ENCODE measurements at places on chromosomes 3 and 15. TPM values are rescaled to one million over a fixed set of nuclear protein-coding genes. Genes with fewer than 3 reads are reported as not detected.

DNA sequence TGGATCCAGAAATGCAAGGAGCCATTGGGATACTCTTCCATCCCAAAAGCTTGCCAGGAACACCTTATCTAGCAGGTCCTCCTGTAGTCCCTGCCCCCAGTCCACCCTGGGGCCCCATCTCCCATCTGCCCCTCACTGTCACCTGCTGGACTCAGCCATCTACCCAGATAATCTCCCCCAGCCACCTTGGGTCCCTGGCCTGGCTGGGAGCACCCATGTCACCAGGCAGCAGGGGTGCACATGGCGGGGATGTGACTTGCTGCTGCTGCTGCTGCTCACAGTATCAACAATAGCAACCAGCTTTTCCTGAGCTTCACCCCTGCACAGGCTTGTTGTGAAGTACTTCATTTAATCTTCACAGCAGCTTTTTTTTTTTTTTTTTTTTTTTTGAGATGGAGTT, 12.6 kb downstream of the PTH1R start:
- DNase-seq: no peak
- no peaks in the 10 kb centered on the region for H3K4me1 ChIP-seq
- H3K27ac ChIP-seq: no peak overlapping the region
- H3K27me3 ChIP-seq: no peaks in the 10 kb centered on the region
- H3K36me3 ChIP-seq: no peaks in the 10 kb centered on the region
- no peak overlapping the region for H3K4me3 ChIP-seq

- no peak overlapping the region for H3K4me3 ChIP-seq
- H3K27ac ChIP-seq: no peak overlapping the region
- H3K36me3 ChIP-seq: no peaks in the 10 kb centered on the region
- no peak for DNase-seq
- H3K27me3 ChIP-seq: no peaks in the 10 kb centered on the region
These were observed 595.5 kb downstream of the GRM7 start for GRCh38 chr3:7456386-7456785.

- no peak overlapping the region for H3K4me3 ChIP-seq
- H3K4me1 ChIP-seq: peaks cover 53% of the 10 kb centered on the region
These were observed 10.1 kb downstream of the CSRNP1 start for GRCh38 chr3:39143051-39143885.

PARP9 gene
- 8.1 TPM for total RNA-seq

GOLGA6B gene
- total RNA-seq: not detected

UBA7 gene
- 56.1 TPM for total RNA-seq

DNA sequence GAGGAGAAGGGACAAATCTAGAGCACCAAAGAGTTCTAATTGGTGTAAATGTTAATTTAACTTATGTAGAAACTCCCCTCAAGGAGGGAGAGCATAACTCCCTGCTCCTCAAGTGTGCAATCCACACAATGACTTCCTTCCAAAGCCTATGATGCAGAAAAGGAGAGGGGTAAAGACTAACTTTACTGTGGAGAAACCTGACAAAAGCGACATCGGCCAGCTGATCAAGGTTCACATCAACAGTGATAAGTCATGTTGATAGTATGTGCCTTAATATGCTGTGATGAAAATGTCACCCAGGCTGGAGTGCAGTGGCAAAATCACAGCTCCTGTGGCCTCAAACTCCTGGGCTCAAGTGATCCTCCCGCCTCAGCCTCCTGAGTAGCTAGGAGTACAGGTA, 76.5 kb downstream of the TFDP2 start:
- H3K27ac ChIP-seq: no peak overlapping the region
- H3K27me3 ChIP-seq: no peaks in the 10 kb centered on the region
- no peak for DNase-seq
- no peak overlapping the region for H3K4me3 ChIP-seq
- H3K36me3 ChIP-seq: peaks cover 5% of the 10 kb centered on the region

GRCh38 chr3:181292984-181293383, 303.4 kb upstream of the DNAJC19 start:
- no peak overlapping the region for H3K27ac ChIP-seq
- no peaks in the 10 kb centered on the region for H3K27me3 ChIP-seq
- no peak overlapping the region for H3K4me3 ChIP-seq
- H3K4me1 ChIP-seq: no peaks in the 10 kb centered on the region

DNA sequence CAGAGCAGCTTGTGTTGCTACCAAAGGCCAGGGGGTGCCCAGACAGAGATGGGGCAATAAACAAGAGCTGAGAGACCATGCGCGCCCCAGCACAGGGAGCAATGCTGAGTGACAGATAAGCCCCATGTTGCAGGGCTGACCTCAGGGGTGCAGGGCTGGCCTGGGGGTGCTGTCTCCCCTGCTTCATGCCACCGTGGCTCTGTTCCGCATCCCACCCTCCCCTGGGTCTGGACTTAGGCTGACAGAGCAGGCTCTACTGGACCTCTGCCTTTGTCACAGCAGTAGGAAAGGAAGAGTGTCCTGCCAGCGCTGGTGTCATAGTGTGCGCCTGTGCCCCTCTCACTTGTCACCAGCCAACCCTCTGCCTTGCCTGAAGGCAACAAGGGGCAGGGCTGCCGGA, 67.4 kb upstream of the IQSEC1 start:
- DNase-seq: no peak
- H3K4me3 ChIP-seq: no peak overlapping the region
- no peaks in the 10 kb centered on the region for H3K4me1 ChIP-seq
- no peaks in the 10 kb centered on the region for H3K36me3 ChIP-seq
- no peaks in the 10 kb centered on the region for H3K27me3 ChIP-seq

PLD1 gene
- 8.8 TPM for total RNA-seq

DNA sequence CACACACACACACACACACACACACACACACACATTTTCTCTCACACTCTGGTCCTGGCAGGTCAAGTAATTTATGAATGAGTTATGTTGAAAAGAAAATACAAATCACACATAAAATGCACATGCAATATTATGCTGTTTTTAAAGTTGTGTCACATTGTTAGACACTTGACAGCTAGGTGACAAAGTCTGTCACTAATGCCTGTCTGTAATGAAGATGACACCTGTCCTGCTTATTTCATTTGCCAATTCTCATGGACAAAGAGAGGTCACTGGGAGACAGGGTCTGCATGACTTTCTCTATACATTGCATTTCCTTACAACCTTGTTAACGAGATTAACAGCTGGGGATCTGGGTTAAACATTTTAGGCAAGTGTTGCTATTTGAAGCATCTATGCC, 71.2 kb downstream of the ARPP21 start:
- DNase-seq: no peak
- H3K4me3 ChIP-seq: no peak overlapping the region
- no peaks in the 10 kb centered on the region for H3K4me1 ChIP-seq
- H3K36me3 ChIP-seq: no peaks in the 10 kb centered on the region
- H3K27ac ChIP-seq: no peak overlapping the region

- H3K4me1 ChIP-seq: no peaks in the 10 kb centered on the region
- H3K27ac ChIP-seq: no peak overlapping the region
- H3K36me3 ChIP-seq: peaks cover 81% of the 10 kb centered on the region
- H3K4me3 ChIP-seq: no peak overlapping the region
These were observed 12.9 kb downstream of the IDH3A start for GRCh38 chr15:78162038-78162437.

C3orf33 gene
- not detected for total RNA-seq

DNA sequence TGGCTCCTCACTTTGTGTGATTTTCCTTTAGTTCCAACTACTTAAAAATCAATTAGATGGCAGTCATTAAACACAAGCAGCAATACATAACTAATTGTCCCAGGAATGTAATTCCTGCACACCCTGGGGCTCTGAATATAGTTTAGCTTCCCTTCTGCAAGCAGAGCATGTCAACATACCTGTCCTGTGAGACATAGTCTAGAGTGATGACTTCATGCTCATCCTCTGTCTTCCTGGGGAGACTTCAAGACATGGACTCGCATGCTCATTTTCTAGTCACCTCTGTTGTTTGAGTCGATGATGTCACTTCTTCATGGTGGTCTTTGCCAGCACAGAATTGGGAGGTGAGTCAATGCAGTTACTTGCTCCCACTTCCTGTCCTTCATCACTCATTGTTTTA, 15.7 kb downstream of the C3orf52 start:
- H3K4me3 ChIP-seq: no peak overlapping the region
- H3K4me1 ChIP-seq: no peaks in the 10 kb centered on the region
- H3K27me3 ChIP-seq: no peaks in the 10 kb centered on the region
- peaks cover 4% of the 10 kb centered on the region for H3K36me3 ChIP-seq
- H3K27ac ChIP-seq: no peak overlapping the region

DNA sequence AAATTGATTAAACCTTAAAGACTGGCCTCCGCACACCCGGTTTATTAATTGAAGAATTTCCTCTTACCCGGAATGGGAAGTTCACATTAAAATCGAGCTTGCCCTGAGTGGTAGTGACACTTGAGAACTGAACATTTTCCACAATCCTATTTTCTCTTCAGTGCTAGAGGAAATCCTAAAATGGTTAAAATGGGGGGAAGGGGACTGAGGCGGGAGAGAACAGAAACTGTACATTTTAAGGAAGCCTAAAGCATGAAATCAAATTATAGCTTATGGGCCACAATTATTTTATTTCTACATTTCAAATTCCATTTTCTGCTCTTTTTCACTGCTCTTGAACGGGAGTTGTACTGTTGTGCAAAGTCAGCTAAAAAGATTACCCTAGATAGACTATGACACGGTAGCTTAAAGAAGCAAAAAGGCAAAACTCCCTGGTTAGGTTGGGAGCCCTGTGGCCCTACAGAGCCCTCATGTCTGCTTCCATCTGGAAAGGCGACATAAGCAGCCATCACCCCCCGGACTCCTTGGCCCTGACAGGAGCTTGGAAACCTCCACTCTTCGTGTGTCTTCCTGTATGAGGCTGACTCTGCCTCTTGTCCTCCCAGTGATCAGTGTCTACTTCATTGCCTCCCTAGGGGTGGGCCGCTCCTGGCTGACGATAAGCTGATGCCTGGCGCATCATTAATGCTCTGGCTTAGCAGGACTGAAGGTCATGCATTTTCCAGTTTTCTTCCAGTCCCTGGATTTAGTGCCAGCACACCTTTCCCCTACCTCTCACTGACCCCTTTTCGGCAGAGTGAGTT, 79.3 kb downstream of the EEFSEC start:
- no peaks in the 10 kb centered on the region for H3K27me3 ChIP-seq
- no peak overlapping the region for H3K4me3 ChIP-seq
- H3K27ac ChIP-seq: no peak overlapping the region

NLGN1 gene
- total RNA-seq: 5.2 TPM

All from ascending aorta (tissue), 2 donors.